ENCODE measurements at places on chromosomes 2 and 18.

GRCh38 chr2:33505966-33506365 lies 29.5 kb downstream of the RASGRP3 start:
- no peak for DNase-seq

DNA sequence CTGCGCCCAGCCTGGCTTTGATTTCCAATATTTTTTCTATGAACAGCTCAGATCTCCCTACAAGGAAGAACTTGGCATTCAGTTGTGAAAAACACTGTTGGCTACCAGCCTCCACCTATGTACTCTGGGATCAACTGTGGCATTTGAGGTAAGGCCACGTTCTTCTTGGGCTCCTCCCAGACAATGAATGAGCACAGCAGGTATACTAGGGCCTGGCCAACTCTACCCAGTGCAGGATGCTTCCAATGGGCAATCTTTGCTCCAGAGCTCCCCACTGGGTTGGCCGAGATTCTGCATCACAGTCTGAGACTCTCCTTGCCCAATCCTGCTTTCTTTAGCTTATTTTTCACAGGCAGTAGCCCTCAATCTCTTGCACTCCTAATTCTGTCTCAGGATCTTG lies 75.9 kb downstream of the TMEM131 start:
- no peak for DNase-seq

GRCh38 chr2:119122663-119123062 lies 35.9 kb downstream of the C1QL2 start:
- DNase-seq: no peak

GRCh38 chr2:118078734-118079133 lies 9.5 kb upstream of the INSIG2 start:
- DNase-seq: no peak

DNA sequence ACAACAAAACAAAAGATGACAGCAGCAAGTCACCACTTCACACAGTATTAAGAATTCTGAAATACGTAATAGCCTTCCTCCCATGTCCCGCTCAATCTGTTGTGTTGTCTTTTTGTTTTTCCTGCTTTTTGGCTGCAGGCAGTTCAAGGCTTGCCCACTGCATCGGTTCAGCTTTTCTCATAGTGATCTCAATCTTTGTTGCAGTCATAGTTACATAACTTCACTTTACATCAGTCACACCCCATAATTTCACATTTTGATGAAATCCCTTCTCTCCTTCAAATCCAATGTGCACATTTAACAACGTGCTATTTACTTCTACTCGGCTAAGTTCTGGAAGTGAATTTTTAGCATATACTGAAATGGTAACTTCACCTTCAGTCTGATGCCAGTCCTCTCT lies 33.8 kb upstream of the HAAO start:
- no peak for DNase-seq

- DNase-seq: no peak
These were observed 5.3 kb downstream of the EPB41L3 start for GRCh38 chr18:5538544-5538943.

DNA sequence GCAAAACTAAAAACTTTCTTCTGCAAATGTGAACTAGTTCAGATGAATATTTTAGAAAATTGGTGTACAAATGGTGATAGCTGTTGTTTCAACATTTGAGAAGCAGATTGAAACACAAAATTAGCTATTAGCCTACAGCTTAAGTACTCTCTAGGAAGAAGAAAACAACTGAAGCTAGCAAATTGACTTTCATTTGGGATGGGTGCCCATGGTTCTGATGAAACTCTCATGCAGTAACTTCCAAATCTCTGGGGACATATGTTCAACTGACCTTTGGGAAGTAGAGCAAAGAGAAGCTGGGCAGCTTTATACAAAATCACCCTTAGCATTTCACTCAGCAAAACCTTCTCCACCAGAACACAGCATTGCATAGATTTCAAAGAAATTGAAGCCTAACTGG lies 119.0 kb downstream of the GALNT13 start:
- DNase-seq: no peak

- DNase-seq: no peak
These were observed 969.6 kb upstream of the PIK3C3 start for GRCh38 chr18:40985436-40985835.

DNA sequence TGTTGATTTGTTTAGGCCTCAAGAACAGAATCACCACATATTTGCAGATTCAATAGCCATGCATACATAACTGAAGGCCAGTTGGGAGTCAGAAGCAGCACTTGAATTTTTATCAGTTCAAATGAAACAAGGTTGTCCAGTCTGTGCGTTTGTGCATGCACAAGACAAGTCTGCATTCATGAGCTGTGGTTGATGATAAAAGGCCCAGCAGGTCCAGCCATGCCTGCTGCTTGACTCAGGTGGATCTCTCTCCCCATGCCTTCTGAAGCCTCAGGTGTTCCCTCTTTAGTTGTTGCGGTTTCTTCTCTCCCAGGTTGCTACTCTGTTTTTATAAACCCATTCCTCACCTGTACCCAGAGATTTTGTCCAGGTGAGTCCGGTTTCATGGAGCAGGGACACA lies 124.5 kb downstream of the CCDC102B start:
- DNase-seq: no peak

GRCh38 chr2:112658839-112659667 lies 13.3 kb downstream of the SLC20A1 start:
- DNase-seq: no peak

- DNase-seq: no peak
These were observed 83.1 kb upstream of the NEUROD1 start for GRCh38 chr2:181763423-181763822.

DNA sequence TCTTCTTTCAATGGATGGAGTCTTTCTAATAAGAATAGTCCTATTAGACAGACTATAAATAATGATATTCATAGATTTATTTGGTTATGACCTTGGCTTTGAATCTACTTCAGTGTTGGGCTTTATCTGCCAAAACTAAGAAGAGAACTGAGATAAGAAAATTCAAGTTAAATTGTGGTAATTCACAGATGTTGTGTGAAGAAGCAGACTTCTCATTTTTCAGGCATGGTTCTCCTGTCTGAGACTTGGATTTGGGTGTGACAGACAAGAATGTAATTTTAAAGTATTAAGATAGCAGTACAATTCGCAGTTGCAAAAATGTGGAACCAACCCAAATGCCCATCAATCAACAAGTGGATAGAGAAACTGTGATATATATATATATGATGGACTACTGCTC lies 124.7 kb downstream of the QPCT start:
- DNase-seq: no peak

GRCh38 chr2:32832821-32833220 lies 113.9 kb upstream of the LTBP1 start:
- DNase-seq: peak; percentile 8

DNA sequence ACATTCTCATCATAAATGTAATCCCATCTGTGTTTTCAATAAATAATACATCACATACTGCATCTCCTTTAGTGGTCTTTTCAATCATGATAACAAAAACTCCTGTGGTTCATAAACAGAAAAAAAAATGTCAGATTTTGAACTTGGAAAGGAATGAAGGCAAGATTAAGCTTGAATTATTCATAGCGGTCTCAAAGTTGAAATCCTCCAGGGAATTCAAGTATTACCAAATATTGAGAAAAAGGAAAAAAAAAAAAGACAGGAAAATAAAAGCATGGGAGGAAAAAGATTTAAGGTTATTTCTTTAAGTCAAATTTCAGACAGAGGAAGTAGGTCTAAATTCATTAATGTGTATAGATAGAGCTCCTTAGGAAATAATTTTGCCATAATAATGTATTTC lies 92.1 kb downstream of the COLEC12 start:
- DNase-seq: no peak

DNA sequence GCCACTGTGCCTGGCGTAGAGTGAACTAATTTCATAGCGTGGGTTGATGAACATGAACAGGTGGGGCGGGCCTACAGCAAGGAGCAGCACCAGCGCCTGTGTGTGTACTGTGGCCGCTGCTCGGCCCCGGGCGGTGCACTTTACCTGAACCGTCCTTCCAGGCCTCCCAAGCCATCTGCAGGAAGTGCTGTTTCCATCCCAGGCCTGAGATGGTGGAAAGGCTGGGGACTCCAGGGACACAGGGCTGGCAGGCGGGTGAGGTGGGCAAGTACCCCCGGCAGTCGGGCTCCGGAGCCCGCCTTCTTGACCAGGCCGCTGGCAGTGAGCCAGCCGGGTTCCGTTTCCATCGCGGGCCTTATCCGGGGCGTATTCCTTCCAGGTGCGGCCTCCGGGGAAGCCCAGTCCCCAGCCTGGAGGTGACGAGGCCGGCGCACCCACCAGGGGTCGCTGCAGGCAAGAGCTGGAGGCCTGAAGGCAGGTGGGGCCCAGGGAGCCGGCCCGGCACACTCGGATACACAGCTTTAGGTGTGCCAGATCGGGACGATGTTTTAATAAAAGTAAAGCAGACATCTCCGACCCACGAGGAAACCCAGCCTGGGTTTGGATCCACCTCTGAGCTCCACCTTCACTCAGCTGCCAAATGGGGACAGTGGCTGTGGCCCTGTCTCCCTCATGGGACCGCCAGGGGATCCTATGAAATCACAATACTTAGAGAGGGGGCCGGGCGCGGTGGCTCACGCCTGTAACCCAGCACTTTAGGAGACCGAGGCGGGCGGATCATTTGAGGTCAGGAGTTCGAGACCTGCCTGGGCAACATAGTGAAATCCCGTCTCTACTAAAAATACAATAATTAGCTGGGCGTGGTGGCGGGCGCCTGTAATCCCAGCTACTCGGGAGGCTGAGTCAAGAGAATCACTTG lies 22.7 kb upstream of the PDIA6 start:
- DNase-seq: peak; percentile 70

GRCh38 chr2:191846515-191847476 lies at the start of gene CAVIN2:
TSS of gene CAVIN2 (minus strand) at chr2:191847088. CDS start at chr2:191846925, 163 bp downstream.
- DNase-seq: peak; percentile 71

DNA sequence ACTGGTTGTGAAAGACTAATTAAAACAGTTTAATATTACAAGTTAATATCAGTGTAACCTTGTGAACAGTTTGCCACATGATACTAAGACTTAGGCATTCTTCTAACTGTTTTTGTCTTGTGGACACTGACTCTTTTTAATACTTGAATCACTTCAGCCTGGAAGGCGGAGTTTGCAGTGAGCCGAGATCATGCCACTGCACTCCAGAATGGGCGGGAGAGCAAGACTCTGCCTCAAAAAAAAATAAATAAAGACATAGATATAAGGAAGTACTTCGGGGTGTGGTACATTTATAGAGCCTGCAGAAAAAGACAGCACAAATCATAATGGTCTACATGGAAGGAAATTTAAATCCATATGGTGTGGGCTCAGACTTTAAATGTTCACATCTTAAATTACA lies 300.4 kb upstream of the NETO1 start:
- no peak for DNase-seq

DNA sequence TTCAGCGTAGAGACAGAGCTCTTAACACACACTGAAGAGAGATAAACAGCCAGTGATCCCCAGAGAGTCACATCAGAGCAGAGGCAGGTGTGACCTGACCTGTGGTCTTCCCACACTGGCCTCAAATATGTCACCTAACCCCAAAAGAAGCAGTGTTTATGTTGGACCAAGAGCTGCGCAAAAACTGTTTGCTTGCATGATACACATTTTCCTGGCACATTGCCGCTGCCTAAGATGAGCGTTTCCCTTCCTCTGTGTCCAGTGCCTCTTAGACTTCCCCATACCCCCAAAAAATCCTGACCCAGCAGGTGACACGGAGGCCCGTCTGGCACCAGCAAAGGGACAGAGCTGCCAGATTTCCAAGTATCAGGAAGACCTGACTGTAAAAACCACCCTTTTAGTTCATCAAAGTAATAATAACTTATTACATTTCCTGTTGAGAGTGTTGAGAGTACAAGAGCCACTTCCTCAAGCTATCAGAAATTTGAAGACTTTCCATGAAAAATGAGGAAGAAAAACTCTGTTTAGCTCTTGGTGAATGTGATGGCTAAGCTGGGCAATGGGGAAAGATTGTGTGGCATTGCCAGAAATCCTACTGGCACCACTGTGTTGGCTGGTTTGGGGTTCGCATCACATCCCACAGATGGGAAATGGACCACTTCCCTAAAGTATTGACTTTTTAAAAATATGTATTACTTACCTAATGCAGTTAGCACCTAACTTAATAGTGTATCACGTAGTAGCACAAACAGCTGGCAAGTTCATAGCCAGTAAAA lies 6.7 kb downstream of the TNFRSF11A start:
- no peak for DNase-seq

- DNase-seq: no peak
These were observed 1.1 kb downstream of the MAPK4 start for GRCh38 chr18:50560681-50561629.

GRCh38 chr18:71304856-71305255 lies 1016.0 kb downstream of the SOCS6 start:
- DNase-seq: no peak

DNA sequence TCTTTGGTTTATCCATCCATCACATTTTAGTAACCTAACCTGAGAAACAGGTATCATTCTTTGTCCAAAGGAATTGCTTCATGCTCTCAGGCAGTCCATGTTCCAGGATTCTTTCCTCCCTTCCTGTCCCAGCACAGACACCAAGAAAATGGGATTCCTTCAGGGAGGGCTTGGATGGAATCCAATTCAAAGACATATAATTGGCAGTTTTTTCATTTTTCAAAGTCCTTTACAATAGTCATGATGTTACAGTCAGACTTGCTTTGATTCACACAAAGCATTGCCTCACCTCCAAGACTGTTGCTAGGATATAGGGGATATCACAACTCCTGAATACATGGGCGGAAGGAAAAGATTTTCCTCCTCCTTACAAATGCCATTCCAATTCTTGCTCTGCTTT lies 241.4 kb upstream of the ACVR2A start:
- no peak for DNase-seq

GRCh38 chr18:13672657-13673056 lies 53.7 kb downstream of the FAM210A start:
- DNase-seq: no peak

Measured in AG08395 (cell line).